ENCODE measurements at places on chromosomes 16 and 17.

GRCh38 chr16:76970087-76970744 lies 220.8 kb upstream of the MON1B start:
- DNase-seq, result no peak

- DNase-seq, result no peak
Observed at GRCh38 chr16:75193730-75194444, 13.1 kb downstream of the CTRB2 start.

- DNase-seq, result no peak
Observed at GRCh38 chr16:10003486-10003885, 178.7 kb downstream of the GRIN2A start.

DNA sequence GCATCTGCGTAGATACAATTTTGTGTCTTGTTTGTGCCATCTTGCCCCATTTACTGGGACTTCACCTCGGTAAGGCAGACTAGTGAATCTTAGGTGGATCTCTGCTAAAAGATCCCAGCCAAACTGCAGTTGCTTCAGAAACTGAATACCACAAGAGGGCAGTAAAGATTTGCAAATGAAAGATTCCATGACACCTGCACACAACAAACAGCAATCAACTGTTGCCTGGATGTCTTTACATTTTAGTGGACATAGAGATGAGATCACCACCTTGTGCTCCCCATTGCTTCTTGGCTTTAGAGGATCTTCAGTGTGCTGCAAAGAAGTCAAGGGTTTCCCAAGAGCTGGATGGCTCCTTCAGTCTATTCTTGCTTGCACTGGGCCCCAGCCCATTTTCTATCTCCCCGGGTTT lies 119.2 kb upstream of the CACNG5 start:
- peak; percentile 66 for DNase-seq

DNA sequence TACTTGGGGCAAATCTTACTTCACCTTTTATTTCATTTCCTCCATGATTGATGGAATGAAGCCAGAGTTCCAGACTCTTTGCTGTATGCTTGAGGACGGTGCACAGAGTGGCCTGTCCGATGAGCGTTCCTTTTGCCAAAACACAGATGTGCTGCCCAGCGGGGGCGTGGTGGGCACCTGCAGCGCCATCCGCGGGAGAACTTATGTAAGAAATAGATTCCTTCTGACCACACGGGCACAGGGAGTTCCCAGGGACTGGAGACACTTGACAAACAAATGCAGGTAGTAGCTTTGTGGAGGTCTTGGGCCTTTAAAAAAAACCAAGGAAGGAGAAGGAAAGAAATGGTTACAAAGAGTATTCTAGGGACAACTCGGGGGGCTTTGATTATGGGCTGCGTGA lies 30.6 kb downstream of the CRAMP1 start:
- DNase-seq, result no peak

DNA sequence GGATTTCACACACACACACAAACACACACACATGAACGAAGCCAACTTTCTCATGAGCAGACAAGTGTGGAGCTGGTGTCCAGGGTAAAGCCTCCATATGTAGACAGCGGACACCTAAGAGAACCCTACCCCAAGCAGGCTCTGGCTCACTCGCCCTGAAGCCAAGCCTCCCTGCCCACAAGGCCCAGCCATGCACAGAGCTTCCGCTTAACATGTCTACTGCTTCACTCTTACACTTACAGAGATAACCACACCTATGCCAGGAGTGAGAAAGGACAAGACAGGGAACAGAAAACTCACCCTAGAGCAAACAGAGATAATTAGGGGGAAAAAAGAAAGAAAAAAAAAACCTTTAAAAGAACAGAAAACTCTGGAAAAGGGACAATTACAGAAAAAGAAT lies 67.5 kb downstream of the CYTH1 start:
- DNase-seq, result no peak

DNA sequence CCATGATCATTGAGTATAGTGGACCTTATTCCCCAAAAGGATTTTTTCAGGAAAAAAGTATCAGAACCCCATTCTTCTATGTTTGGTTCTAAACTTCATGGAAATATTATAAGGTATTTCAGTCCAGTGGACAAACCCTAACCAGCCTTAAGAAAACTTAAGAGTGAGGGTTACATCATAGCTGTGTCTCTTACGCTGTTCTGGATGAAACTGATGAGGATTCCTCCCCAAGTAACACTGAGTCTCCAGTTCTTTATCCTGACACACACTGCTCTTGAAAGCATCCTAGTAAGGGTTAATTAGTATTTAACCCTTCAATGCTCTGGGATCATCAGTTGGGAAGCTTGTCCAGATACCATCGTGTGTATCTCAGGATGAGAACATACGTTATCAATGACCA lies 5.0 kb downstream of the LYRM1 start:
- DNase-seq, result no peak

DNA sequence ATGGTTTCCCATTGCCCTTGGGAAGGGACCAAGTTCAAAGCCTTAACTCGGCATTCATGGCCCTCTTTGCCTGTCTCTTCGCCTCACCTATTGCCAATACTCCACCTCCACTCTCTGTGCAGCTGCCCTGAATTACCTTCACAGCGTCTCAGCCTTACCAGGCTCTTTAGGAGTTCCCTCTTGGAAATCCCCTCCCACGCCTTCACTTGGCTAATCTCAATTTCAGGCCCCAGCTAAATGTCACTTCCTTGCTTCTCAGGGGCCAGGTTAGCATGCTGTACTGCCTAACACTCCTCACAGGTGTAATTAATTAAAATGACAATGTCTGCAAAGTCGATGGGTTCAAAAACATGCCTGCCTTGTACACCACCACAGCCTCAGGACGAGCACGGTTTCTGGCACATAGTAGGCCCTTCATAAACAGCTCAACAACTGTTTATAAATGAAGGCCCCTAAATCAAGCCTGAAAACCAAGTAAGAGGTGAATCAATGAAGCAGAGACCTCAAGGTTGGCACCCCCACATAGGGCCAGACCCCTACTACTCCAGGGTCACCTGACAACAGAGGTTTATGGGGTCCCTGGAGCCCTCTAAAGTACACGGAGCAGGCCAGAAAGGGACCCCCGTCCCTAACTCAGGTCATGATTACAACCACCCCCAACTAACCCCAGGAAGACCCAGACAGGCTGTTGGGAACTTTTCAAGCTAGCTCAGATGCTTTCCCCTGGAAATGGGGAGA lies 11.2 kb upstream of the EEF2K start:
- no peak for DNase-seq

GRCh38 chr16:86714166-86714565 lies 135.8 kb downstream of the FOXL1 start:
- no peak for DNase-seq

DNA sequence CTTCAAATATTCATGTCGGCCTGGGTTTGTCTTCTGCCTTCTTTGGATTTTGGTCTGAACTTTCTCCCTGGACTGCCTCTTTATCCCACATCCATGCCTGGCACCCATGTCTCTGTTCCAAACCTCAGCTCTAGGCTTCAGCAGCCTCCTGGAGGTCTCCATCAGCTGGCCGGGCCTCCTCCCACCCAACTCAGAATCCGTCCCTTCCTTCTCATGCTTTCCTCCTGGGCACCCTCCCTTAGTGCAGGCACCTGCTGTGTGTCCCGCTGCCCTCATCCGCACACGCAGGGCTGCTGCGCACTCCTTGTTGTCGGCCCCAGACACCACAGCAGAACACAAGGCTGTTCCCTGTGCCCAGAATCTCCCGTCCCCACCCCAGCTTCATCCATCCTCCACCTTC lies 14.0 kb downstream of the LDHD start:
- DNase-seq, result no peak

GRCh38 chr17:78151514-78152008 lies 5.4 kb downstream of the C17orf99 start:
- DNase-seq, result no peak
